ENCODE measurements at places on chromosomes 11 and 22.

DNA sequence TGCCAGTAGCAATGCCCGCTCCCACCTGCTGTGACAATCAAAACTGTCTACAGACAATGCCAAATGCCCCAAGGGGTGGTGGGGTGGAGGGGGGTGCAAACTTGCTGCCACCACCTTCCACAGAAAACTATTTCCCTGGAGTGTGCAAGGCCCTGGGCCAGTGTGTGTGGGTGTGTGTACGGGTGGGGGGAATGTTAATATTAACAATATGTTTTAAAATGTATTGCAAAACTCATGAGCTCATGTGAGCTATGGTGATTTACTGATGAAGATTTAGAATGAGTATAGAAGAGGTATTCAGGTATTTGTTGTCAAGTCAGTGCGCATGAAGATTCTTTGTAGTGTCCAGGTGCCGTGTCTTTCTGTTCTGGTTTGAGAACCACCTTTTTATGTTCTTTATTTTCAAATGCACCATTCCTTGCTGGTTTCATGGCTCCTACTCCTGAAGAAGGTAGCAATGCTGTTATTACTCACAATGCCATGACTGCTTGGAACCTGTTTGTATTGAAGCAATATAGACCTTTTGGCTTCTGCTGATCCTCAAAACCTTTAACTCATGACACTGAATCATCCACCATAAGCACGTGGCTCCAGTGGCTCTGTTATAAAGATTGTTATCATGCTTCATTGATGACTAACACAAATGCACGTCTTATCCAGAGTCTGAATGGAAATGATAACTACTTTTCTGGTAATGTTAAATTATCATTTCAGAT lies 29.9 kb upstream of the AQP11 start:
- peak; percentile 83 for DNase-seq

GRCh38 chr22:27433585-27434190 lies 367.9 kb downstream of the MN1 start:
- DNase-seq = no peak

DNA sequence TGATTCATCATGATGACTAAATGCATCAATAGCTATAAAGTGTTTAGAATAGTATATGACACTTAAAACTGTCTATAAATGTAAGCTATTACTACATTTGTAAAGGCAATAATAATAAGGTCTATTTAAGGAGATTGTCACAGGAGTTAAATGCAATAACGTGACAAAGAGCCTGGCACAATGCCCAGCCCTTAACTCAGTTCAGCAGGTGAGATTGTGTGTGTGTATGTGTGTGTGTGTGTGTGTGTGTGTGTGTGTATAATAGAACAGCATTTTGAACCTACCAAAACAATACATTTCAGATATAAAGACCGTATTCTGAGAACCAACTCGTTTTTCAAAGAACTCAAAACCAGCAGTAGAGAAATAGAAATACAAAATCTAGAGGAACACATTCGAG lies 177.5 kb downstream of the MYO18B start:
- DNase-seq = no peak

DNA sequence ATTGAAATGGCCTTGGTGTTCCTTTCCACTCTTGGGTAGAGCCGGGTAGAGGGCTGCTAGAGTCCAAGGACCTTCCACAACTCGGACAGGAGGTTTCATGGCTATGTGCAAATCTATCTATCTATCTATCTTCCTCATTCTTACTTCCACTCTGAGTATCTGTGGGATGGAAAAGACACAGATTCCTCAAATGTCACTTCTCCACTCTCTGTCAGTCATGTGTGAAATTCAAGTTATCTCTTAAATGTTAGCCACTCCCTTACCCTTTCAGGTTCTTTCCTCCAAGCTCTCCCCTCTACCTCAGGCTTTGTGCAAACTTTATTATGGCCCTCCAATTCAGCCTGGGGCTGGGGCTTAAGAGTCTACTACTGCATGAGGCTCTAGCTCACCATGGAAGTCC lies 84.3 kb downstream of the GDPD4 start:
- no peak for DNase-seq

GRCh38 chr11:87444993-87445392 lies 407.3 kb downstream of the TMEM135 start:
- DNase-seq = peak; percentile 88

DNA sequence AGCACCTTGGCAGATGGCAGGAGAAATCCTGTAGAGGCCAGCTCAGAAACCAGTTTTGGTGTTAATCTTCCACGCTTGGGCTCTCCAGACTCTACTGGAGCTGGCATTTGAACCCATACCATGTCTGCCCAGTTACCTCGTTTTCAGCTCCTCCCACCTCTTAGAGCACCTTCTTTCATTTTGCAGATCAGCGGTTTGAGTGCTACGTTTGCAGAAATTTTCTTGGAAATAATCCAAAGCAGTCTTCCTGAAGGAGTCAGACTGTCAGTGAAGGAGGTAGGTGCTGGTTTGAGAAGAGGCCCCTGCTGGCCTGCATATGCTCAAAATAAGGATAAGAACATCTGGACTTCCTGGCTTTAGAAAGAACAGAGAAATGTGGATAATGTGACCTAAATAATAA lies 13.7 kb downstream of the COA4 start:
- no peak for DNase-seq

GRCh38 chr11:35402751-35403660 lies 16.4 kb downstream of the SLC1A2 start:
- DNase-seq = no peak

GRCh38 chr11:95074792-95075563 lies 8.3 kb downstream of the SRSF8 start:
- DNase-seq = no peak

DNA sequence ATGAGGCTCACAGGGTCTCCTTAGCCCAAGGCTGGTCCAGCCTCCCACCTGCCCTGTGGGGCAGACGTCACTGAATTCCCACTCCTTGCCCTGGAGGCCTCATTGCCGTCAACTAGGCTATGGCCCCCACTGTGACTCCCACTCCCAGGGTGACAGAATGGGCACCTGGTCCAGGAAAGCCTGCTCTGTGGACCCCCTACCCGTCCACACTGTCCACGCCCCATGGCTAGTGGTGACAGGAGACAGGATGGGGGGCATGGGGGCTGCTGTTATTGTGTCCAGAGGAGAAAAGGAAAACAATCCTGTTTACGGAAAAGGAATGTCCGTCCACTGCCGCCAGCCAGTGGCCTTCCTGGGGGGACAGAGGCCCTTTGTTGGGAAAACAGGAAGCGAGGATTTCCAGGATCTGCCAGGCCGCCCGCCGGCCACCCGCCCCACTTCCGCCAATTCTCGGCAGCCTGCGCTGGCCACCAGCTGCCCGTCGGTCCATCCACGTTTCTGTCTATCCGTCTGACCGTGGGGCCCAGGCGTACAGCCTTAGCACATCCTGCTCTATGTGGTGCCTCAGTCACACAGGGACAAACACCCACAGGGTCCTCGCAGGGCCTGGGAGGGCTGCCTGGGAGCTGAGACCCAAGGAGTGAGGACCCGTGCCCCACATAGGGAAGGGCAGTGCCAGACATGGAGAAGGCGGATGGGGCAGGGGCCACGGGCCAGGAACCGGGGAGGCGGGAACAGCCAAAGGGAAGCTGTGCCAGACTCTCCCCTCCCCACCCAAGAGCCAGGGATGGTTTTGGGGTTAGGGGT lies 19.5 kb downstream of the CRELD2 start:
- DNase-seq = no peak

DNA sequence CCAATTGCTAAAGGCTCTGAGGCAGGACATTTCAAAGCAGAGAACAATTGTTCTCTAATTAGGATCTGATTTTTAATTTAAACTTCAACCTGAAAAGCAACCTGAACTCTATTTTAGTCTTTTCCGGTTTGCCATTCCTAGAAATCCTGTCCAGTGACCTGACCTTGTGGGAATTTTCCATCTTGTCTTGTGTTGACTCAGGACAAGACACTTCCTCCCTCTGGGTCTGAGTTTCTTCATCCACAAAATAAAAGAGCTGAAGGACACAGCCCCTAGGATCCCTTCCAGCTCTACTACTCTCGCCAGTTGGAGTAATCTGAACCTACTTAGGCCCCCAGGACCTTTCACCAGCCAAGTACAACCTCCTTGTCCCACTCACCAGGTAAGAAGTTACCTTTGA lies 66.5 kb upstream of the POU2AF1 start:
- DNase-seq = peak; percentile 8

GRCh38 chr22:36201630-36202319 lies at the start of gene APOL4:
Gene APOL4, minus strand, starts transcription at chr22:36201809. Its CDS starts 75 bp downstream, at chr22:36201734.
- DNase-seq = peak; percentile 60

- DNase-seq = no peak
Measured at GRCh38 chr11:62755086-62755615, 1.2 kb upstream of the ZBTB3 start.

DNA sequence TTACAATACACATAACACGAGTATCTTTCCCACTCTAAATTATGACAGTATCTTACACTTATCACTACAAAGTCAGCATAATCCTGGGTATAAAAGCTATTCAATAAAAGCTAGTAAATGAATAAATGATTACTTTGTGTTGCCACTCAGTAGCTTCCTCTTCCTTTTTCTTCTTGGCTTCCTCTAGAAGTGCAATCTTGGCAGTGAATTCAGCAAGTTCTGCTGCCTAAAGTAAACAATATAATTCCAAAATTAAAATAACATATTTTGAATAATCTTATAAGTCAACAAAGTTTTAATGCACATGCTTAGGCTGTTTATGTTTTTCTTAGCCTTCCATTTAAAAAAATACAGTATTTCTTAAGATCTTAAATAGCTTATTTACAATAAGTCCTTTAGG lies 60.4 kb downstream of the RDX start:
- DNase-seq = no peak

DNA sequence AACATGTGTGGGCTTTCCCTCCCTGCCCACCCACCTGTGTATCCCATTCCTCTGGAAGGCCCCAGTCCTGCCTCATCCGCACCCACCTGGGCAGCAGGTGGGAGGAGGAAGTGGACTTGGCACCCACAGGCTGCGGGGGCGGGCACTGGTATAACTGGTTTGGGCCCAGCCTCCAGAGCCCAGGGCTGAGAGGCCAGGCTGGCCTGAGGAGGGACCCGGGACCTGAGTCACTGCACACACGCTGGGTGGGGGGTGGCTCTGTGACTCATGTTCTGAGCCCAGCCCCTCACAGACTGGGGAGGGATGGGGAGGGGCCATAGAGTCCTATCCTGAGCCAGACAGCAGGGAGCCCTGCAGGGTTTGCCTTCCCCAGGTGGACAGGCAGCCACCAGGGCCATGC lies 16.7 kb downstream of the PHLDA2 start:
- DNase-seq = peak; percentile 52

GRCh38 chr22:27949421-27949820 lies 30.4 kb upstream of the PITPNB start:
- no peak for DNase-seq

DNA sequence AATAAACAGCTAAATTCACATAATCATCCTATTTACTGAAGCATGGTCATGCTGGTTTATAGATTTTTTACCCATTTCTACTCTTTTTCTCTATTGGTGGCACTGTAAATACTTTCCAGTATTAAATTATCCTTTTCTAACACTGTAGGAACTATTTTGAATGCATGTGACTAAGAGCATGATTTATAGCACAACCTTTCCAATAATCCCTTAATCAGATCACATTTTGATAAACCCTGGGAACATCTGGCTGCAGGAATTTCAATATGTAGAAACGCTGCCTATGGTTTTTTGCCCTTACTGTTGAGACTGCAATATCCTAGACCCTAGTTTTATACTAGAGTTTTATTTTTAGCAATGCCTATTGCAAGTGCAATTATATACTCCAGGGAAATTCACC lies 10.7 kb downstream of the RAG1 start:
- DNase-seq = no peak

DNA sequence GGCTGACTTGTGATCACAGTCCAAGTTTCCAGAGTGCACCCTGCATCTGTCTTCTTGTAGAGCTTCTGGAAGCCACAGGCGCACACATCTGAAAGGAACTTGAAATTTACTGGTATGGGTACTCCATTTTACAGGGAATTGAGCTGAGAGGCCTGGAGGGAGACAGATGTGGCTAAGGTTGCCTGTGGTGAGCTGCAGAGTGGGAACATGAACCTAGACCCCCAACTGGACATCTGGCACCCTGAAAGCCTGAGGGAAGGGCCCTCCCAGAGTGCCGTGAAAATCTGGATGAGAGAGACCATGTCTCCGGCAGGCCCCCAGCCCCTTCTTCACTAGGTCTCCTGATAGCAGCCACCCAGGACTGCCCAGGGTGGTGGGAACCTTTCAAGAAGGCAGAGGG lies 22.6 kb upstream of the SOX10 start:
- DNase-seq = no peak

DNA sequence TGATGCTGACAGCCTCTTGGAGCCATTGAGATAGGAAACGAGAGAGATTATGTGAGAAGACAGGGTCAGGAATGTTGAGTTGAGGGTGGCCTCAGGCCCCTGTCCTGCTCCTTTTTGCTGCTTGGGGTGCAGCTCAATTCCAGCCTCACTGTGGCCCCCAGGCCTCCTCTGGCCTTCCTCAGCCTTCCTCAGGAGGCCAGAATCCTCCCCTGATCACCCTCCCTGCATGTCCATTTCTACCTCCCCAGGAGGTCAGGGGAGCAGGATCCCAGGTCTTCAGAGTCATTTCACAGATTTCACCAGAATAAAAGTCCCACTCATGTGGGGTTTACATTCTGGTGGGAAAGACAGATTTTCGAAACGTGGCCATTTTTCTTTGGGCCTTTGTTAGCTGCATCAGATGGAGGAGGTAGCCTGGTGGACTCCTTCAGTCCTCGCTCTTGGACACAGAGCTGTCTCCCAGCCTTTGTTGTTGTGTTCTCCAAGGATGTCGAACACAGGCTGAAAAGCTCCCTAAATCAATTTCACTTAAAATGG lies 2.2 kb upstream of the KCNQ1OT1 start:
- DNase-seq = no peak

DNA sequence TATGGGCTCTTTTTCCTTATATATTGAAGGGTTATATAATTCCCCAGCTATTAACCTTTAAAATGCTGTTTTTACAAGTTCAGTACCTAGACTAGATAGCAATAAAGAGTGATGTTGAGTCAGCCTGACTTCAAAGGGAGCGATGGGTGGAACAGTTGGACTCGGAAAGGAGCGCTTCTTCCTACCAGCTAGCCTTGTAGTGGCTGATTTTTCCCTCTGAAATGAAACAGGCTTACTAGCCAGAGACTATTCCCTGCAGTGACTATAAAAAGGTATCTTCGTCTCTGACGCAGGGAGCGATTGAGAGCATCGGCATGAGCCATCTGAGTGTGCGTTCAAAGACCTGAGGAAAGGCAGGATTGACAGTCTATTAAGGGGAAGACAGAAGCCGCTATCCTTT lies 66.0 kb upstream of the GRAMD1B start:
- no peak for DNase-seq

GRCh38 chr11:78379039-78379670 lies 38.5 kb downstream of the GAB2 start:
- DNase-seq = peak; percentile 30

DNA sequence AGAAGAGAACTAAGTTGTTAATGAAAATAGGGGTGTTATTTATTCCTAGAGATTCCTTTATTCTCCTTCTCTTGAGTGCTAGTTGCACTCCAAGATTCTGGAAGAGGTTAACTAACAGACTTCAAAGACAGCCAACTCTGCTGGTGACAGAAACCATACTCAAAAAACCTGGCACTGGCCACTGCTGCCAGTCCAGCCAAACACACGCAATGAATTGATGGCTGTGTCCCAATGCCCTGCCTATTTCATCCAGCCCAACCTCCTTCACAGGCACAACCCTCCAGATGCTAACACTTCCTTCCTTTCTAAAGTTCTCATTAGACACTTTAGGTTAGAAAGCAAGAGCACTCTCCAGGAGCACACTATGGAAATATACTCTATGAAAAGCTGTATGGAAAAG lies 150.8 kb upstream of the C11orf58 start:
- no peak for DNase-seq

- DNase-seq = no peak
Measured at GRCh38 chr11:113481226-113481625, 6.0 kb upstream of the DRD2 start.

Data from AG10803 (cell line).